ENCODE measurements at places on chromosomes 7 and 10.

DNA sequence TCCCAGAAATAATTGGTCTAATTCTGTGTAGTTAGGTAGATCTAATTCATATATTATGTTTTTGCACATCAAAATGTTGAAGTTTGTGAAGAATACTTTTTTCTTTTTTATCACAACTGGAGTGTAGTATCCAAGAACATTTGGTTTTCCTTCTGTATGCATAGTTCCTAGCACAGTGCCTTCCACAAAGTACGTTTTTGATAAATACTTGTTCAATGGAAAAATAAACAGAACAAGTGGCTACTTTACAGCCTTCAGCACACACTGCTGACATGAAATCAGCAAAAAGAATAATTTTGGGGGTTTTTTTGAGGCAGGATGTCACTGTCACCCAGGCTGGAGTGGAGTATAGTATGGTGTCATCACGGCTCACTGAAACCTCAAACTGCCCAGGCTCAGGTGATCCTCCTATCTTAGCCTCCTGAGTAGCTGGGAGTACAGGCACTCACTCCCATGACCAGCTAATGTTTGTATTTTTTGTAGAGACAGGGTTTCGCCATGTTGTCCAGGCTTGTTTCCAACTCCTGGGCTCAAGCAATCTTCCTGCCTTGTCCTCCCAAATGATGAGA, 27.9 kb downstream of the TARP start:
- no peak for DNase-seq

GRCh38 chr7:84412161-84412969, 217.8 kb upstream of the SEMA3A start:
- DNase-seq = no peak

DNA sequence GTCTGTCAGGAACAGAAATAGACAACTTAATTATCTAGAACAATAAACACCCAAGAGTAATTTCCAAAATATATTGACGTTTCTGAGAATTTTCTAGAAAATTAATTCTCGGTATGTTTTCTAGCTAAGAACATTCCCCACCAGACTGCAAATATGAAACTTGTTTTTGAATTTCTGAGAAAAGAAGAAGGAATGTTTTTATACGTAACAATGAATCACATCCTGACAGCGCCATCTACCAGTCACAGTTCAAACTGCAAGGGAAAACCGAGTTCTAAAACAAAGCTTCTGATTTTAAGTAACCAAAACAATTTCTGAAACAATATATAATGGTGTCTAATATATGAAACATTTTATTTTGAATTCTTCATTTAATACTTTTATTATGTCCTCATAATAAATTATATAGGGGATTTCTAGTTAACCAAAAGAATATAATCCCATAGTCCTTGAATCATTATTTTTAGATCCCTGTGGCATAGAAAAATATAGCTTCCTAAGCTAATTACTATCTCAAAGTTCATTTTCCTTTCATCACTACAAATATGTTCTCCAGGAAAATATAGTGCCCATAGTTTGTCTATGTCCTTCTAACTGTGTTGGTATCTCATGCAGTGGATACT, 34.5 kb upstream of the MEOX2 start:
- DNase-seq = peak; percentile 11

DNA sequence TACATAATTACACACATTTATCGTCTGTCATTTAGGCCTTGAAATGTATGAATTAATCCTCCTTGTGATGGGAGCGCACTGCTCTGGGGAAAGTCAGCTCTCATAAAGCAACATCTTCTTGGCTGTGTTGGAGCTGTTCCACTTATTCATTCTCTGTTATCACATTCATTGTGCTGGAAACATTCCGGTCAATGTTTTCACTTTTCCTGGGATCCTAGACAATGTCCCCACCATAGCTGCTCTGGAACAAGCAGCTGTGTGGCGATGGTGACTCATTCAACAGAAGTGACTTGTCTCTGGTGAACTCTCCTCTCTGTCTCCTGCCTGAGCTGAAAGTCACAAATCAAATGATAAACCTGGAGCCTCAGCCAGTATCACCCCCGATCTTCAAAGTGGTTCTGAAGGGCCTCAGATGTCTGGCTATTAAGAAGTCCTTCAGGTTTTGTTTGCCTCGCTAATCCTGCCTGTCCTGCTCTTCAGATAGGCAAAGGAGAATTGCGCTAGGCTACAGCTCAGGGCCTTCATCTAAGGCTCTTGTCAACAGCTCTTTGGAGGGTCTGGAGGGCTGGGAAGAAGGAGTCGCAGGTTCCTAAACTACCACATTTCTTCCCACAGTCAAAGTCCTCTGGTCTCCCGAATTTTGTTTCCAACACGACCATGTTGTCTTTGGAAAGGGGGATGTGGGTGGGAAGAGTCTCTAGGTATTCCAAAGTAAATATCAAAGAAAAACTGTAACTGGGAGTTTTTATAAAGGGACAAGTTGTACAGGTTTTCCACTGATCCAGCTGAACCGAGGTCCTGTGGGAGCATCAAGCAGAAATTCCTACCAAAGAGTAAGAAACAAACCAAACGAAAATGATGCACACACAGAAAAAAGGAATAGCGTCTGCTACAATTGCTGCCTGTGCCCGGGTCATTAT, 29.3 kb downstream of the KLF6 start:
- DNase-seq = no peak

DNA sequence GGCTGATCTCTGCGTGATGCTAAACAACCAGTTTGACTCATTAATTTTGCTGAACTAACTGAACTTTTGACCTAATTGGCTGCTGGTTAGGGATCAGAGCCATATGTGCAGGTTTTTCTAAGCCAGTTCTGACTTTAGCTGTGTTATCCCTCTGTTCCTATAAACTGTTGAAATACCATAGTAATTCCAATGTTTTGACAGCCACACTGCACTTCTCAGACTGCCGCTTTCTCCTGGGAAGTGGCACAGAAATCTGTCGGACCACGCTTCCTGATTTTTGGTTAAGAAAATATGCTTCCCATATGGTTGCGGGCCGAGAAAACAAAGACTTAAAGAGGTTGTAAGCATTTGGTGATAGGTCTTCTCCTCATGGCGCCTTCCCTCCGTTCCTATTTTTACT, 42.3 kb downstream of the TBXAS1 start:
- peak; percentile 56 for DNase-seq

DNA sequence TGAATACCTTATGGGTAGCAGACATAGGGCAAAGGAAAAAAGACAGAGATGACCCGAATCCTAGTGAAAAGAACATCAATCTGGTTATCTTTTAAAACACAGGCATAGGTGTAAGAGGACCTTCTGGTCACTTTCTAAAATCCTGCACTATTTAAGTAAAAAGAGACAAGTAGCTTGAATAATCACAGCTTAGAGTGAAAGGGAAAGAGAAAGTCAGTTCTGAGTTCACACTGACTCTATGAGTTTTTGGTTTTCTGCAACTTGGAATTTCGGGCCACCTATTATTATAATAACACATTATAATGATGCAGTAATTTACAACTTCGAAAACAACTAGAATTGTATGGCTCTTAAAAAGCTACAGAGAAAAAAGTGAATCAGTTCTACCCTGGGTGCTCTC, 247.8 kb downstream of the DOCK4 start:
- no peak for DNase-seq

DNA sequence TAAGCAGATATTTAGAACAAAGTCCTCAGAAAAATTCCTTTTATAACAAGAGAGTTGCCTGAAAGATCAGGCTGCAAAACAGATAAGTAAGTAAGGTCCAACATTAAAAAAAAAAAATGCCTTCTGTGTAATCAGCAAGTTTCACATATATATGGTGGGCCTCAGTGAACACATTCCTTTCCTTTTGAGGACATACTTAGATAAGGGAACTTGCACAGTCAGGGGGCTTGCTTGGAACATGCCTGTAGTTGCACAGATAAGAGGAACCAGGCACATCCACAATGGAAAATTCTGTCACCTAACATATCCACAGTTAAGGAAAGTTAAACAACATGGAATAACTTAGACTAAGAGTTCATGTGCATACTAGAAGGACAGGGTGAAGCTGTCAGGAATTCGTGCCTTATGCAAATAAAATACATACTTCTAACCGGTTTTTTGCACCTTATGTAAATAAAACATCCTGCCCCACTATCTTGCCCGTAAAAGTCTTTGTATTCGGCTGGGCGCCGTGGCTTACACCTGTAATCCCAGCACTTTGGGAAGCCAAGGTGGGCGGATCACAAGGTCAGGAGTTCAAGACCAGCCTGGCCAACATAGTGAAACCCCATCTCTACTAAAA, 257.3 kb downstream of the ZNF33B start:
- DNase-seq = no peak

- no peak for DNase-seq
Observed at GRCh38 chr10:61684894-61685507, 22.3 kb downstream of the CABCOCO1 start.

DNA sequence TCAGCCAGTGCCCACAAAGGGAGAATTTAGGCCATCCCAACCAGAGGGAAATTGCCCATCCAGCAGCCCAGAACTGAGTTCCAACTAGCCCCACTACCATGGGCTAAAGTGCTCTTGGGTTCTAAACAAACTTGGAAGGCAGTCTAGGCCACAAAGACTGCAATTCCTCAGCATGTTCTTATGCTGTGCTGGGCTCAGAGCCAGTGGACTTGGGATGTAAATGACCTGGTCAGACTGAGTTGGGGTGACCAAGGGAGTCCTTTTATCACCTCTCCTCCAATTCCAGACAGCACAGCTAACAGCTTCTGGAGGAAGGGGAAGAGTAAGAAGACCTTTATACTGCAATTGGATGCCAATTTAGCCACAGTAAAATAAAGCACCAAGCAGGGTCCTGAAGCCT, 607.2 kb upstream of the KCND2 start:
- no peak for DNase-seq

GRCh38 chr10:132446195-132446581, 49.2 kb downstream of the PWWP2B start:
- DNase-seq = no peak

- no peak for DNase-seq
Observed at GRCh38 chr7:27277628-27278027, 35.0 kb downstream of the EVX1 start.

DNA sequence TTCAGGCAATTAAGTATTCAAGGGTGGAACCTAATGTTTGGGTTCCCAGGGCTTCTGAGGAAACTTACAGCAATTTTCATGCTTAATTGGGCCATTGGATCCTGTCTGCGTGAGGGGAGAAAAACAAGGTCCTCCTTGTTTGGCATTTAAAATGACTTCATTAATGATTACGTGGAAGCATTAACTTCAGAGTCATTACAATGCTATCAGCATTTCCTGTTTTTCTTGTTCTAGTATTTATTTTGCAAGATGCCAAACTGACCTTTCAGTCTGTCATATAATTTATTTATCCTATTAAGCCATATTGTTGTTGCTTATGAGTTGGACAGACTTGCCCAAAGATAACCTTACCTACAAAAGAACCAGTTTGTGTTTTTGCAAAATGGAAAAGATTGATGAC, 324.1 kb upstream of the LRRN3 start:
- no peak for DNase-seq

GRCh38 chr7:131285556-131285955, 42.1 kb upstream of the MKLN1 start:
- no peak for DNase-seq

DNA sequence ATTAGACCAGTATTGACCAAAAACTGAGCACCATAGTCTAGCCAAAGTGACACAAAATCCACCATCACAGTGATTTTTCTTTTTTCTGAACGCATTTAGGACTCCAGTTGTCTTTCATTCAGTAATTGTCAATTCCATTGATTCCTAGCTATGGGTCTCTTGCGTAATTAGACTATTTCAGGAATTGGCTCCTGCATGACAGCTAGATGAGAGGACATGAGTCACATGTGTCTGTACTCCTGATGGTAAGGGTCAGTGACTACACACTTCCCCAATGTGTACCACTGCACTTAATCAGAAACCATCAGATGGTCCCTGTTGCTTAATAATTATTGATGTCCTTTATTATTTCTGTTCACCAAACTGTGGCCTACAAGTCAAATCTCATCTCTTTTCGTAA, 469.5 kb downstream of the POM121L12 start:
- DNase-seq = no peak

DNA sequence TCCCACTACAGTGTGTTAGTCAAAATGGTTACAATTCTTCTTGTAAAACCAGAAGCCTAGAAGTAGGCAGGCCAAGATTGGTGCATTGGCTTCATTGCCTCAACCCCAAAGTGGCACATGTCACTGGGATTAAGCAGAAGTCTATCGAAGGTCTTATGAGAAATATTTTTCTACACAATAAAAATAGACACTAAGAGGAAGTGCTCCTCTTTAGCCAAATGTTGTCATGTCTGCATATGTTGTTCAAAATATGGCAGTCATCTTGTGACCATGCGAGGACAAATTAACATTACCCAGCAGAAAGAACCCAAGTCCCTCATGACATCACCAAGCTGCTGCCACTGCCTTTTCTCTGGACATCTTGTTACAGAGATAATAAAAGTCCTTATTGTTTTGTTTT, 6.3 kb upstream of the NSMCE4A start:
- no peak for DNase-seq

DNA sequence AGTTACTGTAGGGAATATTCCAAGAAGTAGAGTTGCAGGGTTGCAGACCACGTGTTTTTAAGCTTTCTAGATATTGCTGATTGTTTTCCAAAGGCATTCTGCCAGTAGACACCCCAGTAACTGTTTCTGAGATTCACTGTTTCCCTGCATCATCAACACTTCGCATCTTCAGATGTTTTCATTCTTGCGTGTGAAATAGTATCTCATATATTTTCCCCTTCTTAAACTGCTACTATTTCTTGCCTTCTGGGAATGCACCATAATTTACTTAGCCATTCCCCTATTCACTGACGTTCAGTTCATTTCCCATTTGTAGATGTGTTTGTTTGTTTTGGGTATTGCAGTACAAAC, 30.7 kb downstream of the ALOX5 start:
- no peak for DNase-seq

- no peak for DNase-seq
Observed at GRCh38 chr7:150430465-150431085, 19.9 kb upstream of the GIMAP8 start.

DNA sequence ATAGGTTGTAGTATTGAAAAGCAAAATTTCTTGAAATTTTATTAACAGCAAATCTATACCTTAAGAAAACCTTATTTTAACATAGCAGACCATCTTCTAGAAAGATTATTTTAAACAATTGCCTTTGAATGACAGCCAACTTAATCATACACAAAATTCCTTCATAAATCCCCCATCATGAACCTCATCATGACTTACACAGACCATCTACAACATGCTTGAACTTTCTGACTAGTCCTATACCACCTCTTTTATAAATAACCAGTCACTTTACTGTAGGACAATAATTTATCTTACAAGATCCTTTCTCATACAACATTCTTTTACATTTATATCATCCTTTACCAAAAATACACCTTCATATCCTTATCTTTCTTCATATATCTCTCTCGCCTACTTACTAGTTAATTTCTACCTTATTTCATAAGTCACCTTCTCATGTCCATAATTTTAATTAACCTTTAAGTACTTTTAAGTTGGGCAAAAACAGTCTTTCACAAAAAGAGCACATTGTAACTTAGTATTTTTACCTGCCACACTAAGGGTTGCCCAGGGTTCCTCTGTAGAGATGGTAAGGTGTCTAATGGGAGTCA, 16.6 kb upstream of the PTN start:
- DNase-seq = no peak

DNA sequence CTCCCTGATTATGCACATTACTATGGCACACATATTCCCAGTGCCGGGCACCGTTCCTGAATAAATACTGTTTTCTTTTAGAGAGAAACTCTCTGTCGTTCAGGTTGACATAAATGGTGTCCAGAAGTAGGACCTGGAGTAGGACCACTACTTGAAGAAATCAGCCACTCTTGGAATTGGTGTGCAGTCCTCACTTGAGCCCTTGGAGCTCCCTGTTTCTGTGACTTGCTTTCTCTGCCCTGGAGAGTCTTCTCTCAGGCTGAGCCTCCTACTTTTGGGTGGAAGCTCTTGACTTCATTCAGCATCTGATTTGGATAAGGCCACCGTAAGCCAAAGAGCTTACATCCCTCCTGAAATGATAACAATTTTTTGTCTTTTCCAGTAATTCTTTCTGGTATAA, 29.7 kb upstream of the ANTXRL start:
- DNase-seq = no peak
